ENCODE measurements at places on chromosomes 7 and 10.

GRCh38 chr10:96703358-96703757 lies 17.0 kb downstream of the PIK3AP1 start:
- DNase-seq = no peak

- DNase-seq = no peak
These were observed 125.4 kb downstream of the SEMA3D start for GRCh38 chr7:85061456-85061855.

DNA sequence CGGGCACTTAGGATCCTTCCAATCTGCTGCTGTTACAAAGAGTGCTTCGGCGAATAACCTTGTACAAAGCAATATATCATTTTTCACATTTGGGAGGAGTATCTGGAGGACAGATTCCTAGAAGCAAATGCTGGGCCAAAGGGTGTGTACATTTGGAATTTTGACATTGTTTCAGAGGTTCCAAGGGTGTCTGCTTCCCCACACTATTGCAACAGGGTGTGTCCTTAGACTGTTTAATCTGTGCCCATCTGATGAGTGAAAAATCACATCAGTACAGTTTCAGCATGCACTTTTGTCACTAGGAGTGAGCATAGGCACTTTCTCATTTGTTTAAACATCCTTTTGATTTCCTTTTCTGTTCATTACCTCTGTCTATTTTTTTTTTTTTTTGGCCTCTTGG lies 8.6 kb upstream of the ELFN1 start:
- no peak for DNase-seq

- no peak for DNase-seq
These were observed 6.4 kb downstream of the CDHR1 start for GRCh38 chr10:84200537-84201243.

DNA sequence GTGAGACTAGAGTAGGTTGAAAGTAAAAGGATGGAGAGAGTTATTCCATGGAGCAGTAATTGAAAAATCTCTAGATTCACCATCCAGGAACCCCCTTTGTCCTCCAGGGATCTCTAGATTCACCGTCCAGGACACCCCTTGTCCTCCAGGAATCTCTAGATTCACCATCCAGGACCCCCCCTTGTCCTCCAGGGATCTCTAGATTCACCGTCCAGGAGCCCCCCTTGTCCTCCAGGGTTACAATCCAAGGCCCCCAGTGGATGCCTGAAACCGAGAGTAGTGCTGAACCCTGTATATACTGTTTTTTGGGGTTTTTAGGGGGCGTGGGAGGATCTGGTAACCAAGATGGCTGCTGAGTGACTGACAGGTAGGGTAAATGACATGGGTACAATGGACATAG lies 38.3 kb upstream of the PPP2R2D start:
- no peak for DNase-seq

DNA sequence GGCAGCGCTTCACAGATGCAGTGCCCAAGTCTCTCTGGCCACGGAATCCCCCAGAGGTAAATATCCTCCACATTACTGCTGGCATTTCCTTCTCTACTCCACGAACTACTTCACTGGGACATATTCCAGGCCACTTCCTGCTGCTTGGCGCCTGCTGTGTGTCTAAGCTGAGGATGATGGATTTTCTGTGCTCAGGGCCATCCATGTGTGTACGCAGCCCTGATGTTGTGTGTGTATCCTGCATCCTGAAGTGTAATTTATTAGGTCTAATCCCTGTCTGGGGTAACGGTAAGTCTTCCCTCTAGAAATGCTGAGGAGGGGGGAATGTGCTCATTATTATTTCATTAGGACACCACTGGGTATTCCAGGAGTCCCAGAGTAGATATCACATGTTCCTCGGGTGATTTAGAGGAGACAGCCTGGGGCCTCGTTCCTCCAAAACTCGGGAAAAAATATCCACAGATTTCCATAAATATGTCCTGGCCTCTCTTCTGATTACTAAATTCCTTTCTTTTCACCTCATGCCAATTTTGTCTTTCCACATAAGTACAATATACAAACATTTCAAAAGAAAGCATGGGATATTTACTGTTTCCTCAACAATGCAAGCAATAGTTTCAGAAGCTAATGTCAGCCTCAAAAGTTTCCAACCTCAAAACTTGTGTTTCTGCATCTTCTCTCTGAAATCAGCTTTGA lies 25.5 kb upstream of the HABP2 start:
- no peak for DNase-seq

DNA sequence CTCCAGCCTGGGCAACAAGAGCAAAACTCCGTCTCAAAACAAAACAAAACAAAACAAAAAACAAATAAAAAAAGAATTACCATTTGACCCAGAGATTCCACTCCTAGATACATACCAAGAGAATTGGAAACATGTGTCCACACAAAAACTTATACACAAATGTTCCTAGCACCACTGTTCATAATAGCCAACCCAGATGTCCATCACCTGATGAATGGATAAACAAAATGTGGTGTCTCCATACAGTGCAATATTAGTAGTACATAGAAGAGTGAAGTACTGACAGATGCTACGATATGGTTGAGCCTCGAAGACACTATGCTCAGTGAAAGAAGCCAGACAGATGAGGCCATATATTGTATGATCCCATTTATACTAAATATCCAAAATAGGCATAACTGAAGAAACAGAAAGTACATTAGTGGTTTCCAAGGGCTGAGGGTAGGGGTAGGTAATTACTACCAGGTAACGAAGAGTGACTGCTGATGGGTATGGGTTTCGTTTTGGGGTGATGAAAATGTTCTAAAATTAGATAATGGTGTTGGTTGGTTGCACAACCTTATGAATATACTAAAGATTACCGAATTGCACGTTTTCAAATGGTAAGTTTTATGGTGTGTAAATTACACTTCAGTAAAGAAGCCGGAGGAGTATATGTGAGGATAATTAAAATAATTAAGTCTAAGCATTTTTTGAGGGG lies 20.0 kb downstream of the MYO1G start:
- no peak for DNase-seq

DNA sequence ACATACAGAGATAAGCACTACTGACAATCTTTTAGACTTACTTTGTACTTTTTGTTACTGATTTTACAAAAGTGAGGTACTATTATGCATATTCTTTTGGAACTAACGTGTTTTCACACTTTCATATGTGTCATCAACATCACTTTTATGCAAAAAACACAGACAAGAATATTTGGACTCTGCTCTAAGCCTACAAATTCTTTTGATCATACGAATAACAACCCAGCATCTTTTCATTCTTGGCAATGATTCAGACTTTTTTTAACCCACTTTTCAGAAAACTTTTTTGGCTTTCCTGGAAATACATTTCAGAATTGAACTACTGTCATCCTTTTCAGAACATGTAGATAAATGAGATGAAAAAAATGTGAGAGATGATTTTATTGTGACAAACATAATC lies 30.2 kb downstream of the USP6NL start:
- no peak for DNase-seq

DNA sequence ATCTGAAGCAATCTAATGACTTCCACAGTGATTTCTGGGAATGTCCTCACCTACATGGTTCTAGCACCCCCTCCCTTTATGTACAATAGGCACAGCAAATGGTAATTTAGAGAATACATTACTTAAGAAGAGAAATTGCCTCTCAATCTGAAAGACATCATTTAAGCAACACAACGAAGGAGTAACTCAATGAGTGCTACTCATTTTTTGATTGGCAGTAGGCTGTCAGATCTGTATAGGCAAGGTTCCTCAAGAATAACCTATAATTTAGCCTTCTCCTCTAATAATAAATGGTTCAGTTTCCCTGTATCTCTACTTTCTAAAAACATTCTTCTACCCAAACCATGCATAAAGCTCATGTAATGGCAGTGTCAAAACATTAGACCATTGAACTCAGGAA lies 30.6 kb upstream of the SEMA3C start:
- no peak for DNase-seq

DNA sequence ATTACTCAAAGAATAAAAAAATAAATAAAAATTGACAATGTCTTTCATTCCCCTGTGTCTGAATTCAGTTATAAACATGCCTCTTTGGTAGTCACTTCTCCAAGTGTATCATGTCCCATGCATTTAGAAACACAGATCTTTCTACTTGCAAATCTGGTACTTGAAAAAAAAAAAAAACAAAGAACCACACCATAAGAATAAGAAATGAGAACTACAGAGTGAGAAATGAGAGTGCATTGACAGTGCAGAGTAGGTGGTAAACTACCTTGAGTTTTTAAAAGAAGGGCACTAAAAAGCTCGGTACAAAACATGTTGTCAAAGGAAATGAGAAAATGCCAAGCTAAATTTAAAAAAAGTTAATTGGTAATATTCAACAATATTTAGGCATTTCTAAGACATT lies 123.0 kb downstream of the GPR85 start:
- no peak for DNase-seq

DNA sequence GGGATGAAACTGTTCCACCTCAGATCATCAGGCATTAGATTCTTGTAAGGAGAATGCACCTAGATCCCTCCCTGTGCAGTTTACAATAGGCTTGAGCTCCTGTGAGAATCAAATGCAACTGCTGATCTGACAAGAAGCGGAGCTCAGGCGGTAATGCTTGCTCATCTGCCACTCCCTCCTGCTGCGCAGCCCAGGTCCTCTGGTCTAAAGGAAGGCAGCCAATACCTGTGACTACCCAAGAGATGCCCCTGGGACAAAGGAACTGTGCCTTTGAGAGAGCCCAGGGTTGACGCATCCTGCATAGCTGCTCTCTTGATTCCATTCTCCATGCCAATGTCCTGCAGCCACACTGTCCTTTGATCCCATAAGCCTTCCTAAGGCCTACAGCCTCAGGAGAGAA lies 73.1 kb downstream of the ADCYAP1R1 start:
- DNase-seq = no peak

DNA sequence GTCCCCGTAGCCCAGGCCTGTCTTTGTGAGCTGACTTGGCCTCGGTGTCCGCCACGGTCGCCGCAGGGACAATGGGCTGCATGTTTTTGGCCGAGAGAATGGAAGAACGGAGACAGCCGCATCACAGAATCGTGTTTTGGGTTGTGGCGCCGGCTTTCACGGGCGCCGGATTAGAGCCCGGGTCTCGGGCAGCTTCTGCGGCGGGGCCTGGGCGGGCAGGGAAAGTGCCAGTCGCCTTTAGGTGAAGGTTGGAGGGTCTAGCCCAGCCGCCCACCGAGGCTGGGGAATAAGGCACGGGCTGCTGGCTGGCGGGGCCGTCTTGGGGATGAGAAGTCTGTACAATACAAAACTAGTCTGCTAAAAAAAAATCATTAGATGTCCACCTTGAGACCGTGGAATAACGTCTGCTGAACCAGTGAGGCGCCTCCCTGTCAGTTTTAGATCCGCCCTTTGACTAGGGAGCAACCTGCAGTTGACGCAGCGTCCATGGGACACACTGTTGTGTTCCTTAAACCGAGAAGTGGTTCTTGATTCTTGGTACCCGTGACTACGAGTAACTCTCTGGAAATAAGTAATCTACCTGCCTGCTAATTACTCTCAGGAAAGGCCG lies 577 bp downstream of the DNAJB9 start:
- peak; percentile 35 for DNase-seq

DNA sequence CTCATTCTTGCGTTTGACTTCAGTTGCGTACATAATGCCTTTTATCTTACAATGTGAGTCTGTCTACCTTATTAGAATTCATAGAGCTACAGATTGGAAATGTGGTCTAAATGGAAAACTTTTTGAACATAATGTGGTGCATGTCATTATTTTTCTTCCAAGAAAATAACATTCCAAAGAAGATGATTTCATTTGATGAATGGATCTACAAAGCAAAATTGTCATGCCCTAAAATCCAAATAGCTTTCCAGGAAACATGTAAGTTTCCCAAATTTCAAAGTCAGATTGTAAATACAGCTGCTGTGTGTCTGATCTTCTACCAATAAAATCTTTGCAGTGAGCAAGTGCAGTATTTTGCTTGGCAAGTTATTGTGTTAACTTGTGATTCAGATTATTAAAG lies 101.8 kb upstream of the FZD8 start:
- no peak for DNase-seq

- DNase-seq = no peak
These were observed 4.6 kb downstream of the SPAM1 start for GRCh38 chr7:123929655-123930054.

- no peak for DNase-seq
These were observed 400.7 kb upstream of the MKI67 start for GRCh38 chr10:128526791-128527375.

DNA sequence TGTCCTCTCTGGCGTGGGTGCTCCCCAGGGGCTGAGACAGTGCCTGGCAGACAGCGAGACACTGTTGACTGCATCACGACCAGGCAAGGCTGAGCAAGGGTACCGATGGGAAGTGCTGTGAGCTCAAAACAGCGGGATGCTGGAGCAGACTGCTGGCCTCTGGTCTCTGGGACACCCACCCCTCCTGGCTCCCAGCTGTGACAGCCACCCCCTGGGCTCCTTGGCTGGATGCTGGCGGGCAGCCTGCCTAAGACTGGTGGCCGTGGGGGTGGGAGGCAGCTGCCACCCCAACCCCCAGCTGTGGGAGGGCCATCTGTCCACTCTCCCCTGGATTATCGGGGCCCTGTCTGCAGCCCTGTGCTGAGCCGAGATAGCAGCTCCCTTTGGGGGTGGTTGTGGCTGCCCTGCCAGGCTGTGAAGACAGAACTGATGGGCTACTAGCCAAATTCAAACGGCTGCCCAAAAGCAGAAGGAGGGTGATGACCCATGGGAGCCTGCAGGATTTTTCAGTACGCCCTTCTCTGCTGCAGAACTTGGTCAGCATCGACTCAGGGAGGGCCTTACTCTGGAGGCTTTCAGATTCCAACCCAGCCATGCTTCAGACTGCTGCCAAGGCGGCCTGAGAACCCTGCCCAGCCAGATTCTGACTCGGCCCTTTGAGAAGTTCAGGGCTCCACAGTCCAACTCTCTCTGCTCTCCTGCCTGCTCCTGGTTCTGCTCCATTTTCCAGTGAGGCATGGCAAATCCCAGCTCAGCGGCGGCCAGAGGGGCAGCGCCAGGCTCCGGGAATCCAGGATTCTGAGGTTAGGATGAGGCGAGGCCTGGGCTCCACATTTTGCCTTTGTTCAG lies 125.3 kb downstream of the NEURL1 start:
- DNase-seq = no peak

- DNase-seq = no peak
These were observed 1.0 kb downstream of the OSBPL3 start for GRCh38 chr7:24978843-24979469.

DNA sequence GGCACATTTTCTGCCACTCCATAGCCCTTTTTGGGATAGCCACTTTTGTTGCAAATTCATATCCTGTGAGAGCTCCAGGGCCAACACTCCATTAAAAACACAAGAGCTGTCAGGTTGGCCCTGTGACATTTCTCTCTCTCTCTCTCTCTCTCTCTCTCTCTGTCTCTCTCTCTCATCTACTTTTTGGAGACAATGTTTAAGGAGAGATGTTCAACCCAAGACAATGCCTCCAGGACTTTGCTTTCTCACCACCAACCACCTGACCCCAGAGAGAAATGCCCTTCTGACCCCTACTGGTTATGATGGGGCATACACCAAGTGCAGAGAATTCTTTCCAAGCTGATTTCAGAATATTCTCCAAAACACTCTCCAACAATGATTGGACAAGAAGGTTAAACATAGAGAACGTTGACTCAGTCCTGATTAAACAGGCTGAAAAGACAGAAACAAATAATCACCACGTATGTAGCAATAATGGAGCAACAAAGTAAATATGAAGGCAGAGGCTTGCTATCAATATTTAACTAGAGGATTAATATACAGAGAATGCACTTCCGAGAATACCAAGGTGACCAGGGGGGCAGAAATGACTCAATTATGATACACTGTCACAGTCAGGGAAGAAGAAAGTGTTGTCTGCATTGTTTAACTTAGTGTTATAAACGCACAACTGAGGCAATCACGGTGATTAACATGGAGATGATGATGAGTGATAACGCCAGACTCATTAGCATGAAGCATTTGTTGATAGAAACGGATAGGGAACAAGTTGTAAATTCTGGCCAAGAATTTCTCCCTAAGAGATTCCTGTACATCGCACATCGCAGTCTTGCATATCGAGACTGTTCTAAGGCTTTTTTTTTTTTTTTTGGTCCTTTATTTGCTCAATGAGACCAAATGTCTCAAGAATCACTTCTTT lies 178.5 kb downstream of the NRP1 start:
- DNase-seq = peak; percentile 83
